ENCODE measurements at places on chromosomes 2 and 18.
A peak's percentile ranks its signal among the peaks of the same experiment; 100 is the strongest.

GRCh38 chr2:241721852-241722251 is 12.6 kb upstream of the D2HGDH start:
- no peak for DNase-seq

DNA sequence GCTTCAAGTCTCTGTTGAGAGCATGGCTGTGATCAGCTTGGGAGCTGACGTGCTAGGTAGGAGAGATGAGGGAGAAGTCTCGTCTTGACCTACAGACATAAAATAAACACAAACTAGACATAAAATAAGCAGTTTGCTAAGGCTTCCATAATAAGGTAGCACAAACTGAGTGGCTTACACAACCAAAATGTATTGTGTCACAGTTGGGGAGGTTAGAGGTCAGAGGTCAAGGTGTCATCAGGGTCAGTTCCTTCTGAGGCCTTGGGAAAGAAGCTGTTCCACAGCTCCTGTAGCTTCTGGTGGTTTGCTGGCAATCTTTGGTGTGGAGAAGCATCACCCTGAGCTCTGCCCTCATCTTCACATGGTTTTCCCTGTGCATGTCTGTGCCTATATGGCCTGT is 20.2 kb downstream of the DAW1 start:
- no peak for DNase-seq

DNA sequence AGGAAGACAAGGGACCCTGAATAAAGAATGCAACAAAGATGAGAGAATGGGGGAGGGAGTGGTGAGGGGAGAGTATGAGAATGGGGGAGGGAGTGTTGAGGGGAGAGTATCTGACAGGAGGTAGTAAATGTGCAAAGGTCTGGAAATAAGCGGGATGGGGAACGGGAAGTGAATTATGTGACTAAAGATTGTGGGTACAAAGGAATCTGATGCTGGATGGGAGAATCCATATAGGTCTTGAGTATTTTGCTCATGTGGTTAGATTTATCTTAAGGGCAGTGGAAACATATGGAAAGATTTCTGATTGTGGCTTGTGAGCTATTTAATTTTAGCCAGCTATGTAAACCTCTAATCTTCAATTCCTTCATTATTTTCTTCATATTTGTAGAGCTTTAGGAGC is 593.4 kb downstream of the DCC start:
- no peak for DNase-seq

DNA sequence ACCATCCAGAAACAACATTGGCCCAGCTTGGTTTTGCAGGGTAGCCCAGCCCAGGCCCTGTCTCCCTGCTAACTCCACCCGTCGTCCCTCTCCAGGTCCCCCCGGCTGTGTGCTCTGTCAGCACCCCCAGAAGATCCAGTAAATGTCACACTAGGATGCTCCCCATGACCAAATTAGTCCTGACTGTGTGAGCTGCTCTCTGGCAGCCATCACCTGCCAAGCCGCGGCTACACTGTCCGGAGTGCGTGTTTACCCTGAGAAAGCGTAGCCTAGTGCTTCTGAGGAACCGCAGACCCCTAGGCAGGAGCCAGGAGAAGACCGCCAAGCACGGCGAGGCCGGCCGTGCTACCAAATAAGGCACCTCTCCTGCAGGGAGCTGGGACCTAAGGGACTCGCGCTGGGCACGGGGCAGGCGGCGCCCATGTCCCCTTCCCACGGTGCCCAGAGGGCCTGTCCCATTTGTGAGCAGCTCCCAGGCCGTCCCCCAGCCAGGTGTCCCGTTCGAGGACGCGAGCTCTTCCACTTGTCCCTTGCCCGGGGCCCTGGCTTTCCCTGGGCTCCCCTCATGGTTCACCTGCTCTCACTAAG is 849.9 kb downstream of the RNF144A start:
- no peak for DNase-seq

DNA sequence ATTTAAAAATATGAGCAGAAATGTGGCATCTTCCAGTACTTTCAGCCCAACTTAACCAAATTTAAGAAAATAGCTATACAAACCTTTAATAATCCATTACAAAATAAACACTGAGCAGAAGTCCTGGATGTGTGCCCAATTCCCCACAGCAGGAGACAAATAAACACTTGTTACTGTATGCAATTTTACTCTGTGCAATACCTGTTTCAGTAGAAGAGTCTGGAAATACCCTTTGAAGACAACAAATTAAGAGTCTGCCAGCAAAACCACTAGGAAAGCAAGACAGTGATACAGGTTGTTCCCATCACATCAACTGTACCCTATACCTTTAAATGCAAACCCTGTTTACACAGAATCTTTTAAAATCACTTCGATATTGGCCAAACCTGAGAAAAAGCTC is 41.4 kb upstream of the RNU4ATAC start:
- no peak for DNase-seq

GRCh38 chr18:59834267-59834666 is 65.5 kb upstream of the PMAIP1 start:
- DNase-seq, result peak; percentile 12

DNA sequence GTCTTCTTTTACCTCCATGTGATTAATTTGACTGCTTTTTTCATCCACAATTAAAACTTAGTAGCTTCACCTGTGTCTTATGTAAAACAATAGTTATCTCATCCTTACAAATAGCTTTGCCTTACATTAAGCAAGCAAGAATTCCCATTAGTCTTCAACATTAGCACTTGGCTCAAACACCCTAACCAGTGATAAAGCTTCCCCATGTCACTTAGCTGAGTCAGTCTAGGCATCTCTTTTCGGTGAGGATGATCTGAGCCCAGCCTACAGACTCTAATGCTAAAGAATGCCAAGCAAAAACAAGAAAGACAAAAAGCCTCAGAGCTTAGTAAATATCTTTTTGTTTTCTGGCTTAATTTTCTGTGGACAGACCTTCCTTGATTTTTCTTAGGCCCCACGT is 26.1 kb downstream of the GAD1 start:
- no peak for DNase-seq

DNA sequence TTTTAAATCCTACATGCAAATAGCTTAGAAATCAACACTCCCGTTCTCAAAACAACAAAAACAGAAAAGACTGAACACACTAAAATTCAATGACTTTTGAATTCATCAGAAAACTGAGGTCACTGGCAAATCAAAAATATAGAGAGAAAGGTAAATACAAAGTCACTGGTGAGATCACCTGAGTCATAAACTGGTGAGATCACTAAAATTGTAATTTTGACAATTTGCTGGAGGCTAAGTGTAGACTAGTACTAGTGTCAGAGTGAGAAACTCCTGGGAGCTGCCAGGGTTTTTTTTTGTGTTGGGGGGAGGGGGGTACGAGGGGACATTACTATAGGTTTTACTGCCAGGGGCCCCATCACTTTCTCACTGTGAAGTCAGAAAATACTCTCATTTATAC is 1876.0 kb upstream of the CELF4 start:
- DNase-seq, result no peak
